ENCODE measurements at places on chromosomes 16 and 17. TPM values are rescaled to one million over a fixed set of nuclear protein-coding genes. Genes with fewer than 3 reads are reported as not detected.

CCL16 gene
- total RNA-seq: not detected

FBXL20 gene
- total RNA-seq: 12.6 TPM

CCDC78 gene
- total RNA-seq: 1.7 TPM

SPATA22 gene
- total RNA-seq: 1.8 TPM

ZSCAN10 gene
- total RNA-seq: not detected

HOXB4 gene
- total RNA-seq: not detected

PIRT gene
- not detected for total RNA-seq
